ENCODE measurements at places on chromosomes 1 and 21.

- H3K27ac ChIP-seq = no peak overlapping the region
- H3K4me3 ChIP-seq = no peak overlapping the region
- H3K27me3 ChIP-seq = no peaks in the 10 kb centered on the region
- DNase-seq = no peak
- H3K36me3 ChIP-seq = peaks cover 3% of the 10 kb centered on the region
These were observed 398.7 kb downstream of the SMYD3 start for GRCh38 chr1:246108278-246108925.

GRCh38 chr1:30371179-30371788 is 352.1 kb downstream of the MATN1 start:
- H3K36me3 ChIP-seq = no peaks in the 10 kb centered on the region
- no peak overlapping the region for H3K27ac ChIP-seq
- no peak overlapping the region for H3K4me3 ChIP-seq
- peaks cover 21% of the 10 kb centered on the region for H3K27me3 ChIP-seq
- no peaks in the 10 kb centered on the region for H3K4me1 ChIP-seq

DNA sequence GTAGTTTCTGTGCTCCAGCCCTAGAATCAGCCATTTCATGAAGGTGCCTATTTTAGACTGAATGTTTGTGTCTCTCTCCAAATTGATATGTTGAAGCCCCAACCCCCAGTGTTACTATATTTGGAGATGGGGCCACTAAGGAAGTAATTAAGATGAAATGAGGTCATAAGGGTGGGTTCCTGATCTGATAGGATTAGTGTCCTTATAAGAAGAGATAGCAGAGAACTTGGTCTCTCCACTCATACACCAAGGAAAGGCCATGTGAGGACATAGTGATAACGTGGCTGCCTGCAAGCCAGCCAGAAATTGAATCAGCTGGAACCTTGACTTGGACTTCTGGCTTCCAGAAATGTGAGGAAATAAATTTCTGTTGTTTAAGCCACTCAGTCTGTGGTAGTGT is 12.3 kb downstream of the RAVER2 start:
- no peaks in the 10 kb centered on the region for H3K4me1 ChIP-seq
- no peak overlapping the region for H3K27ac ChIP-seq
- H3K36me3 ChIP-seq = peaks cover 2% of the 10 kb centered on the region
- no peaks in the 10 kb centered on the region for H3K27me3 ChIP-seq
- no peak overlapping the region for H3K4me3 ChIP-seq

DNA sequence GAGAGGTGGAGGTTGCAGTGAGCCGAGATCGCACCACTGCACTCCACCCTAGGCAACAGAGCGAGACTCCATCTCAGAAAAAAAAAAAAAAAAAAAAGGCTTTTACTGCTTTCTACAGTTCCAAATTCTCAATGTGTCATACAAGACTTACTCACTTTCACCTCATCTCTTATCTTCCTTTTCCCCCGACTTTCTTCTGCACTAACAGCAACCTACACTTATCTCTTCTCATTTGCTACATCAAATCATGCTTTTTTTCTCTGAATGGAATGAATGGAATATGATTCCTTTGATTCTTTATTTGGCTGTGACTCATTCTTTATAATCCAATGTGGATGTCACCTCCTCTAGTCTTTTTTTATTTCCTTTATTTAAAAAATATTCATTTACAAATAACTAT is 168.4 kb upstream of the DMRTA2 start:
- no peak for DNase-seq
- H3K27ac ChIP-seq = no peak overlapping the region
- H3K36me3 ChIP-seq = peaks cover 3% of the 10 kb centered on the region
- H3K4me1 ChIP-seq = peaks cover 6% of the 10 kb centered on the region
- no peak overlapping the region for H3K4me3 ChIP-seq
- no peaks in the 10 kb centered on the region for H3K27me3 ChIP-seq

DNA sequence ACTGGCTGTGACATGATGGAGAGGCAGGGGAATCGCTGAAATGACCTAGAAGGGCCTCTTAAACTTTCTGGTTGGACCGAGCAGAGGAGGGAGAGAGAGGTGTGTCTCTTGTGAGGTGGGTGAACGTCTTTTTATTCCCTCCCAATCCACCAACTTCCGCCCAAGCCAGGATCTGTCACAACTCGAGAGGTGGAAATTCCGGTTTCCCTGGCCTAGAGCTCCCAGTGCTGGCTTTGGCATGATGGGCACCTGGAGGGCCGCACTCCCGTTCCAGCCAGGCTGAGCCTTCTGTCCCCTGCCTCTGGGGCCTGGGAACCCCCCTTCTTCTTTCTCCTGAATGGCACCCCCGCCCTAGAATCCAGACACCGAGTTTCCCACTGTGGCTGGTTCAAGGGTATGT is at the start of gene SEMA4A:
TSS of gene SEMA4A (plus strand) at position 224 of the 400 bp plus-strand sequence. CDS start 994 bp downstream, outside the sequence.
- peak within 1 kb of the TSS; percentile 12 for H3K4me3 ChIP-seq
- no peak within 1 kb of the TSS for H3K27ac ChIP-seq
- no peak for DNase-seq
- H3K36me3 ChIP-seq = peaks cover 1% of the 10 kb centered on the region
- H3K27me3 ChIP-seq = no peaks in the 10 kb centered on the region

- DNase-seq = no peak
- H3K4me3 ChIP-seq = no peak overlapping the region
- H3K27me3 ChIP-seq = no peaks in the 10 kb centered on the region
- no peak overlapping the region for H3K27ac ChIP-seq
- H3K36me3 ChIP-seq = no peaks in the 10 kb centered on the region
These were observed 137.3 kb upstream of the FAM78B start for GRCh38 chr1:166304131-166304530.

DNA sequence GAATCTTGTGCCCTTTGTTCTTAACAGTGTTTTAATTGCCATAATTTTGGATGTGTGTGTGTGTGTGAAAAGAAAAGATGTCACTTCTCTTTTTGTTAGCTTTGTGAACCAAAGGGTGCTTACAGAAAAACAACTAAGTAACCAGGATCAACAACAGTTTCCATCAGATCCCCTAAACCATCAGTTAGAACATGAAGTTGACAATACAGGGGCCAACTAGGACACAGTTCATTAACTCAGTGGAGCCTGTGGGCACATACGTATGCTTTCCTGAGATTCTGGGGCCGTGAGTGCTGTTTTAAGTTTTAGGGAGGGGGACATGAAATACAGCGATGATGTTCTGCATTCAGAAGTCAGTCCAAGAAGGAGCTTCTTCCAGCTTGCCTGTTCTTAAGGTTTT is 133.6 kb downstream of the TLR5 start:
- H3K4me3 ChIP-seq = no peak overlapping the region
- no peaks in the 10 kb centered on the region for H3K27me3 ChIP-seq
- no peak overlapping the region for H3K27ac ChIP-seq
- no peak for DNase-seq
- H3K4me1 ChIP-seq = no peaks in the 10 kb centered on the region
- H3K36me3 ChIP-seq = no peaks in the 10 kb centered on the region

- H3K36me3 ChIP-seq = no peaks in the 10 kb centered on the region
- no peak overlapping the region for H3K4me3 ChIP-seq
- H3K27me3 ChIP-seq = no peaks in the 10 kb centered on the region
- DNase-seq = no peak
These were observed 10.8 kb downstream of the SLC6A9 start for GRCh38 chr1:44020464-44020863.

DNA sequence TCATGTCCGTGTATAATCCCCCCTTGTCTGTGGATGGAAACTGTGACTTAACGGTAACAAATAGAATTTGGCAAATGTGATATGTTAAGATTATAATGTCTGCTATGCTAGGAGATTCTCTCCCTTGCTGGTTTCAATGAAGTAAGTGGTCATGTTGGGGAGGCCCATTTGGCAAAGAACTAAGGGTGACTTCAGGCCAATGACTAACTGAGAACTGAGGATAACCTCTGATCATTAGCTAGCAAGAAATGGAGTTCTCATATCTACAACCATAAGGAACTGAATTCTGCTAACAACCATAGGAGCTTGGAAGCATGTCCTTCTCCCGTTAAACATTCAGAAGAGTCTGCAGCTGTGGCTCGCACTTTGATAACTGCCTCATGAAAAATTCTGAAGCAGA is 2.3 kb downstream of the IFI44L start:
- DNase-seq = no peak
- H3K27me3 ChIP-seq = no peaks in the 10 kb centered on the region
- no peaks in the 10 kb centered on the region for H3K36me3 ChIP-seq
- no peak overlapping the region for H3K27ac ChIP-seq

Measured in common myeloid progenitor, CD34-positive (primary cell).